Activated naive CD4-positive, alpha-beta T cell (primary cell): ENCODE measurements at places on chromosomes 2 and 18.

DNA sequence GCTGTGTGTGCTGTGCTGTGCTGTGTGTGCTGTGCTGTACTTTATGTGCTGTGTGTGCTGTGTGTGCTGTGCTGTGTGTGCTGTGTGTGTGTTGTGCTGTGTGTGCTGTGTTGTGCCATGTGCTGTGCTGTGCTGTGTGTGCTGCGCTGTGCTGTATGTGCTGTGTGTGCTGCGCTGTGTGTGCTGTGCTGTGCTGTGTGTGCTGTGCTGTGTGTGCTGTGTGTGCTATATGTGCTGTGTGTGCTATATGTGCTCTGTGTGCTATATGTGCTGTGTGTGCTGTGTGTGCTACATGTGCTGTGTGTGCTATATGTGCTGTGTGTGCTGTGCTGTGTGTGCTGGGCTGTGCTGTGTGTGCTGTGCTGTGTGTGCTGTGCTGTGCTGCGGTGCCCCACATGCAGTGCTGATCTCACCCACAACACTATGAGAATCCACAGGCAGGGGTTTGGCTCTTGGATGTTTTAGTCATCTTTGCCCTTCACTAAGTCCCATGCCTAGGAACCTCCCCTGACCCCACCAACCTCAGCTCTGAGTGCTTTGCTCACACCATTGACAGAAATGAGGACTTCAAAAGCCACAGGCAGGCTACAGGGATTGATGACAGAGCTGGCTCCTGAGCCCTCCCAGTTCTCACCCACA, 30.5 kb upstream of the MAL start:
- DNase-seq, result no peak

DNA sequence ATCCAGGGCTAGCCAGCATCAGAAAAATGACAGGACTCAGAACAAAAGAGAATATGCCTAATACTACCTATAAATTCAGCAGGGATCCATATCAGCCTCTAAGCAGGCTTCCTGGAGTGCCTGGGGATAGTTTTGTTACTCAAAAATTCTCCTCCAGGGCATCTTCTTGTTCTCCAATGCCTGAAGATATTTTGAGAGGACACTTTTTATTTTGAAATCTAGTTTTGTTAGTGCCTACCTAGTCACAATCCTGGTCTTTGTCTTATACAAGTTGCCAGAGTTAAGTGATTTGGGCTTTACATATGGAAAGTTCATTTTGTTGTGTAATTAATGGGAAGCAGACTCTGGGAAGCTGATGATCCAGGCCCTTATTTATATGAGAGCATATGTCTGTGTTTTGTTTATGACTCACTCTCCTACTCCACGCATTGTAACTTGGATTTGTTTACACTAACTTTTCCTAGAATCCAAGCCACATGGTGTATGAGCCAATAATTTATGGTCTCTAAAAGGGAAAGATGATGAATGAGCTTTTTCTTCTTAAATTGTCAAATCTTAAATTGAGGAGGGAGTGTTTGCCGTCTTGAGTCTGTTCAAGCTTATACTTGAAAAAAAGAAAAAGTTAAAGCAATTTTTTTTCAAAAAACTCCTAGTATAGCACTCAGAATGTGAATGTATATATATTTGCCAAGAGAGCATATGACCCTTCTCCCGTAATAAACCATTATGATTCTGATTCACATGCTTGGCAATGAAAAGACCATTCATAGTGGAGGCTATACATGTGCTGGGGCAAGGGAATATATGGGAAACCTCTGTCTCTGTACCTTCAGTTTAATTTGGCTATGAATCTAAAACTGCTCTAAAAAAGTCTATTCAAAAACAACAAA, 370.3 kb downstream of the SETBP1 start:
- no peak for DNase-seq

GRCh38 chr2:138336146-138336545, 165.4 kb upstream of the SPOPL start:
- no peak for DNase-seq

- no peak for DNase-seq
Observed at GRCh38 chr2:169361706-169362117, 622 bp downstream of the LRP2 start.

GRCh38 chr2:70400539-70400938, 98.7 kb upstream of the FAM136A start:
- DNase-seq, result no peak

GRCh38 chr2:64658269-64658668, 4.6 kb upstream of the SERTAD2 start:
- DNase-seq, result no peak

GRCh38 chr2:205687641-205687956, 5.3 kb downstream of the NRP2 start:
- DNase-seq, result no peak

GRCh38 chr2:42195559-42195958, 26.4 kb downstream of the EML4 start:
- DNase-seq, result no peak
